ENCODE measurements at places on chromosomes 3 and 15.

- DNase-seq, result peak; percentile 5
Observed at GRCh38 chr3:171049861-171050444, 23.4 kb upstream of the SLC2A2 start.

DNA sequence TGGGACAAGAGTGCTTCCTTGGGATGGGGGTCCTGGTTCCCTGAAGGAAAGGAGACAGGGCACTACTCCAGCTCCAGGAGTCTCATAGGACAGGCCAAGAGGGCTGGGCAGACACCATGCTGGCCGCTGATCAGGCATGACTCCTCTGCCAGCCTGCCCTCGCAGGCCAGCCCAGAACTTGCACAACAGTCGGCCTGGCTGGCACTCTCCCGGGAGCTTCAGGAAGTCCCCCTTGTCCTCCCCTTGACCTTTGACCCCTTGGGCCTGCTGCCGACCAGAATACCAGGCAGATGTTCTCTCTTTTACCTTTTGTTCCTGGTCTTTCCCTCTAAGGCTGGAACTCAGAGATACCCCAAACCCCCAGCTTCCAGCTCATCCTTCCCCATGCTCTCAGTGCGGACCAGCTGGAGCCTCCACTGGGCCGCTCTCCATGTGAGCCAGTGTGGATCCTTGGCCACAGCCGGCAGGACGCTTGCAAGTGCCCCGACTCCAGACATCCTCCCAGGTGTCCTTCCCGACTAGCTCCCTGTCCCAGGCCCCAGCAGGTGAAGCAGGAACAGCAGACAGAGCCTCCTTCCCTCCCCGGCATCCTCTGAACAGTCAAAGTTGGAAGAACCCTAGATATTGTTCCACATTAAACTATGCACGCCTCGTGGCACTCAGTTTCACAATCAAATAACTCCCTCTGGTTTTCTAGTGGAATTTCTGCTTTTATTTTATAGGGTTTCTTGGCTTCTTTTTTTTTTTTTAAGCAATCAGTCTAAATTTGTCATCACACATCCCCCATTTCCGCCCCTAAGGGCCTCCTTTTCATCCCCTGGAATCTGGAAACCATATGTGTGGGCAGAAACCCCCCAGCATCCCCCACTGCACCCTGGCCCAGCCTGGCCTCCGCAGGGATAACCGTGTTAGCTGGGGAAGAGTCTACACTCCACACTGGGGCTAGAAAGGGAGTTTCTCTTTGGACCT, 15.7 kb downstream of the VPS18 start:
- no peak for DNase-seq

- DNase-seq, result no peak
Observed at GRCh38 chr3:48538451-48538850, 18.2 kb downstream of the PFKFB4 start.

GRCh38 chr3:171873580-171873979, 30.4 kb downstream of the TMEM212 start:
- no peak for DNase-seq

DNA sequence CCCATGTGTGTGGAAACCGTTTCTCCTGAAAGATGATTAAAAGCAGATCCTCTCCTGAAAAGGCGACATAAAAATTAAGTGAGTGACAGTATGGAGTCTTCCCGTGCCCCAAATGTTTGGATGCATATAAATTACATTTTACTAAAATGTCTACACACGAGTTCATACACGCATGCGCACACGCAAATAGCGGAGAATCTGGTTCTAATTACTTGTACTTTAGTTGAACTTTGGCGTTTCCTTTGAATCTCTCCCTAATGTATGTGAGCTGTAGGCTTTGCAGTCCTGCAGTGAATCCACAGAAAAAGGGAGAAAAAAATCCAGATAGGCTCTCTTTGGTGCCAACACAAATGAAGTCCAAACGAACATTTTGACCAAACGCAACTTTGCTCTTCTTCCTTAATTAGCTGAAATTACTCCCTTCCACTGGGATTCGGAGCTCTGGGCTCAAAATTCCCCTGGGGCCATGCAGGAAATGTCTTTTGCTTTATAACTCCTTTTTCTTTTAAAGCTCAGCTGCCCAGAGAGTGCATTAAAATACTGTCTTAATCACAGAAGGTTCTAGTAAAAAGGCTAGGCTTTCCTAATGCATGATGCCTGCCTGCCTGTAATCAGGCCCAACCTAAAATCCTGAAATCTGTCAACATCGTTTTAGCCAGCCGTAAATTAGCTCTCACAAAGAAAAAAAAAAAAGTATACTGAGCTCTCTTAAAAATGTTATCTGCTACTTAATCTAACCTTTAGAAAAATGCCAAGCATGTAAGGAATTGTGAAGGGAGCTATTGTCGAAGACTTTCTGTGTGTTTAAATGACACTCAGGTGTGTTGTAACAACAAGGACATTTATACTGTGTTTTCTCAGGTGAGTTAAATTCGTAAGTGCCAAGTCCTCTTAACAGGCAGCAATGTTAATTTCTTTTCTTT, 26.2 kb downstream of the RARB start:
- DNase-seq, result no peak

DNA sequence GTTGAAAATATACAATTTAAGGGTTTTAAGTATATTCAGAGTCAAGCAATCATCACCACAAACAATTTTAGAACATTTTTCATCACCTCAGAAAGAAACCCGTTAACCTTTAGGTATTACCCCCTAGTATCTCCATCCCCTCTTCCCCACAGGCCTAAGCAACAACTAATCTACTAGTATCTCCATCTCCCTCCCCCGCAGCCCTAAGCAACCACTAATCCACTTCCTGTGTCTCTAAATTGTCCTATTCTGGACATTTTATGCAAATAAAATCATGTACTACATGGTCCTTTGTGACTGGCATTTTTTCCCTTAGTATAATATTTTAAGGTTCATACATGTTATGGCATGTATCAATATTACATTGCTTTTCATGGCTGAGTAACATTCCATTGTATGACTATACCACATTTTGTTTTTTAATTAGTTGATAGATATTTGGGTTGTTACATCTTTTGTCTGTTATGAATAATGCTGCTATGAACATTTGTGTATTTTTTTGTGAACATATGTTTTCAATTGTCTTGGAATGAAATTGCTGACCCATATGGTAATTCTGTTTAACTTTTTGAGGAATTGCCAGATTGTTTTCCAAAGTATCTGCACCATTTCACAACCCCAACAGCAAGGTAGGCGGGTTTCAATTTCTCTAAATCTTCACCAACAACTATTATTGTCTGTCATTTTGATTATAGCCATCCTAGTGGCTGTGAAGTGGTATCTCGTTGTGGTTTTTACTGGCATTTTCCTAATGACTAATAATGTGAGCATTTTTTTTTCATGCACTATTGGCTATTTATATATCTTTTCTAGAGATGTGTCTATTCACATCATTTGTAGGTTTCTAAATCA, 215.6 kb upstream of the CD96 start:
- no peak for DNase-seq

DNA sequence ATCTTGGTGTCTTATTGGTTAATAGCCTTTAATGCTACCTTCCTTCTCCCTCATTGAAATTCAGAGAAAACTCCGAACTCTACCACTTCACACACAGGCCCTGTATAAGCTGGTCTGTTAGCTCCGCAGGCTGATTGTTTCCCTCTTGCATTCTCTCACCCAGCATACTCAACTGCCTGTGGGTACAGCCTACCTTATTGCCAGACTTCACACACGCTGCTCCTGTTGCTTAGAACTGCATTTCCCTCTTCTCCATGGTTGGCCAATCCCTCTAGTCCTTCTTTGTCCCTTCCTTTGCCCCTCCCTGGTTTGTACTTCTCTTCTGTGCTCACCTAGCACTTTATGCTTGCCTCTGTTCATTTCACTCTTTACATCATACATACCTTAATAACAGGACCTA, 92.9 kb upstream of the PRTG start:
- no peak for DNase-seq

GRCh38 chr15:40240619-40241221, 1.9 kb downstream of the PAK6 start:
- DNase-seq, result no peak

- DNase-seq, result no peak
Observed at GRCh38 chr3:139227827-139228226, 116.0 kb upstream of the MRPS22 start.

DNA sequence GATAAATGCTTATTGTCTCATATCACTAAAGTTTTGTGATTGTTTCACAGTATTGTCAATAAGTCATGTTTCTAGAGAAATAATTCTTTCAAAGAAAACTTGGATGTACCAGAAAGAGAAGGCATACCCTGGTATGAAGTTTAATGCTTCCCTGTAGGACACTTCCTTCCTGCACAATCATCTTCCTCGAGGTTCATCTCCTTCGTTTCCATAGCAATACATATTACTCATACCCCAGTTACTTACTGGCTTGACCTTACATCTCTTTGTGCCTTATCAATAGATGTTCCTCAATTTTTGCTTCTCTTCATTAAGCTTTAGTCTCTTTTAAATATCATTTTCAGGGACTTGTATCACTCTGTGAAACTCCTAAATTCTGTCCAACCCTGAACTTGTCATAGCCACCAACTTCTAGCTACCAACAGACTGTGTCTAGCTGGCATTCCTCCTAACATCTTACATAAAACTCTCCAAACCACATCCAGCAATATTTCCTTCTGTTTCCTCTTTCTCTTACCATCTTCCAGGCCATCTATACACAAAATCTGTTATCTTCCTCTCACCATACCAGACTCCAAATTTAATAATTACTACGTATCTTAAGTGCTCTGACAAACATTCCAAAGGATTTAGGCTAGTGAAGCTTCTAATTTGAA, 134.3 kb downstream of the GADL1 start:
- no peak for DNase-seq

DNA sequence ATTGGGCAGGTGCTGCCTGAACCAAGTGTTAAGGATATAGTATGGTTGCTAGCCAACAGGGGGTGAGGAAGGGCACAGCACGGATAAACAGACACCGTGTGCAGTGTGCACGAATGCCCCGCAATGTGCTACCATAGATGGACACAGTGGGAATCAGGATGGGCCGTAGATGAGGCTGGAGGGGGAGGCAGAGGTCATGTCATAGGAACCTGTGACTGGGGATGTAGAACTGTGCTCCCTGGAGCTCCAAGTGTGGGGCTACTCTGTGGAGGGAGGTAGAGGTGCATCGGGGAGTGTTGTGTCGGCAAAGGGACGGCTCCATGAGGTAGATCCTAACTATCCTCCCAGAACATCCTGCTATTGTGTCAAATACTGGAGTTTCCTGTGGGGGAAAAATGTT, 102.5 kb downstream of the TNIK start:
- no peak for DNase-seq

DNA sequence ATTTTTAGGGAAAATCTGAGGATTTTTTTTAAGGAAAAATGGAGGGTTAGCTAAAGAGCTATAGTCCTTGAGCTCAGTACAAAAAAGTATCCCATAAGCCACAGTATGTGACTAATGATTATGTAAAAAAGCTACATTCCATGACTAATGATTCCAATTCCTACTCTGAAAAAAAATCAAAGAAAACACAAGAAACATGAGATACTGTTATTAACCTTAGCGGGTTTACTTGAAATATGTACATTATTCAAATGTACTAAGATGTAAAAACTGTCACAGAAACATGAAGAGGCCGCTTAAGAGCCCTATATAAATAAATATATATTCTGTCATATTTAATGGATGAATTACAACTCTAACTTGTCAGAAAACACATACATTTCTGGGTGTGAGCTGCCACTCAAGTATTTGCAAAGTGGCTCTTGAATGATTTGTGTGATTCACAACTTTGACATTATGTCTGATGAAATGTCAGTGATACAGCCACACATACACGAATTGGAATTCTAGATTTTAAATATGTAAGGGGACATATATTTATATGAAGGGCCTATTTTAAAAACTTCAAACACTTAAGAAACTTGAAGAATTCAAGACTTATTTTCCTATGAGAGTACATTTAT, 518.7 kb upstream of the SUCLG2 start:
- DNase-seq, result no peak

DNA sequence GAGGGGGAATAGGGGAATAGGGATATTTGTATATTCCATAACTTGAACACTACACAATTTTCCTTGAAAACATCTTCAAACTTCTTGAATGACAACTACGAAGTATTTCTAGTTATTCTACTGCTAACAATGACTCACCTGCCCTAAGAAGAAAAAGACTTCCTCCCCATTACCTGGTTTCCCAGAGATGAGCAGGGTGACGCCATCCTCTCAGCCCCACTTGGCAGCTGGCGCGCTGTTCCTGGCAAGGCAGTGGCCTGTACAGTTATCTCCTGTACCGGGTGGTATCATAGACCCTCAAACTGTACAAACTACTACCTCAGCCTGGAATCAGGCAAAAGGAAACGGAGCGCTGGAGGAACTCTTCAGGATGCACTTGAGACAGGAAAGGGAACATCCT, 10.4 kb downstream of the WDR82 start:
- no peak for DNase-seq

DNA sequence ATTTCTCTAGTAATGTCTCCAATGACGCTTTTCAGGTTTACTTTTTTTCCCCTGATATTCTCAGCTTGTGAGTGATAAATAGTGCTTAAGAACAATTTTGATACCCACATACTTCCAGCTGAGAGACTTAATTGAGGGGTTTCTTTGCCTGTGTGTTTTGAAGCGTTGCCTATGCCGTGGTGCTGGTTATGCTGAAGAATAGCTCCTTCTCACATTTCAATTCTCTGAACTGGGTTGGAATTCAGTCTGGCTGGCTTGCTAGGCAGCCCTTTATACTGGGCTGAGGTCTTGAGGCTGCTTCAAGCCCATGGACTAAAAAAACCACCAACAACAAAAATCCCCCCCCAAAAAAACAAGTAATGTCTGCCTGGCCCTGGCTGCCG, 87.4 kb downstream of the CHST2 start:
- DNase-seq, result no peak

GRCh38 chr3:47605652-47606051, 27.0 kb upstream of the CSPG5 start:
- no peak for DNase-seq

- no peak for DNase-seq
Observed at GRCh38 chr3:105304487-105304886, 62.2 kb upstream of the ALCAM start.

DNA sequence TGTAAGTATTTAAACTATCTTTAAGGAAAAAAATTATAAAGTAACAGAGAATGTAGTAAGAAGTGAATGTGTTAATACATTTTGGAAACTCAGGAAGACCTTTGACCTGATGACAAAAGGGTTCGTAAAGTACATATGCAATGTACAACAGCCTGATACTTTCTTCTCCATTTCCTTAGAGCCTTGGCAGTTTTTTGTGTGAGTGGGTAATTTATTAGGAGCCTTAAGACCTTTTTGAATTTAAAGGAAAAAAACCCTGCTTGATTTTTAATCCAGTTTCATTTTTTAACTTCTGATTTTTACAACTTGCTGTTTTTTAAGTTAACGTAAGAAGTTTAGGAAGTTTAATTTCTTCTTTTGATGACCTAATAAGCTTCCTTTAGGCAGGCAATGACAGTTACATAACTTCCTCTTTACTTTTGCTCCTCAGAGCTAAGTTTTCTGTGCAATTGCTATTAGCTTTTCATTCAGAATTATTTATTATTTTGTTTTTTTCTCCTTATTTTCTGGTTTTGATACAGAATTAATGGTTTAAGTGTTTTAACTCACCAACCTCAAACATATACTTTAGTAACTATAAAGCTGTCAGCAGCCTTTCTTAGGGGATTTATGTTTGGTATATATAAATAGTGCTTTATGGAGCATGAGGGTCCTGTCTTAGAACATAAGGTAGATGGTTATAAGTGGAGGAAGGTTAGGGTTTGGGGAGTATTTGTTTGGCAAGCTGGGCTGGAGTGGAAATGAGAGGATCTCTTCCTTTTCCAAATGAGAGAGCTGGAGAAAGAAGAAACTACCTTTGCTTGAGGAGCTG, 35.2 kb downstream of the ARMC8 start:
- DNase-seq, result no peak

GRCh38 chr3:123352134-123352554, 96.7 kb downstream of the ADCY5 start:
- no peak for DNase-seq

- DNase-seq, result no peak
Observed at GRCh38 chr3:43503067-43503728, 118.6 kb downstream of the ANO10 start.

Data from stimulated activated CD8-positive, alpha-beta memory T cell treated with anti-CD3 and anti-CD28 coated beads, Interleukin-7, amount 100 ng/mL, for 1 hour (primary cell).